Right renal cortex interstitium (tissue), 3 donors: ENCODE measurements at places on chromosomes 16 and 17. TPM values are rescaled to one million over a fixed set of nuclear protein-coding genes. Genes with fewer than 3 reads are reported as not detected.

GRCh38 chr16:64983963-64984362 is 137.9 kb downstream of the CDH11 start:
- peak; percentile 14 for DNase-seq

- no peak for DNase-seq
Measured at GRCh38 chr16:27232061-27232900, 29.0 kb downstream of the KDM8 start.

DNA sequence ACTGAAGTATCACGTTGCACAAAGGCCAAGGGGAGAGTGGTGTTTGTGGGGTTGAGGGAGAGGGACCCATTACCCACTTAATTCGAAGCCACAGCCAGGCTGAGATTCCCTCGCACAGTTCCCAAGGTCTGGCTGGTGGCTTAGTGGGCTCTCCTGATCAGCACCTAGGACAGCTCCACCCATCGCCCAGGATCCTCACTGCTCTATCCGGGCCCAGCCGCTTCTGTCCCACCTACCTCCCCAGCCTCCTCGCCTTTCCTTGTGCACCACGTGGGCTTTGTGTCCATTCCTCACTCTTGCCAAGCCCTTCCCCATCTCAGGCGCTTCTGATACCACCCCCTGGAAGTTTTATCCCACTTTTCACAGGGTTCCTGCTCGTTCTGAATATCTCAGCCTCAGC is 163.5 kb downstream of the CCT6B start:
- peak; percentile 38 for DNase-seq

Gene YBX2
- polyA plus RNA-seq: 2.8 TPM

GRCh38 chr16:51154271-51155171 is 3.5 kb upstream of the SALL1 start:
- DNase-seq: no peak

Gene MPHOSPH6
- 49.6 TPM for polyA plus RNA-seq

Gene RPL19
- 2,002 TPM for polyA plus RNA-seq

DNA sequence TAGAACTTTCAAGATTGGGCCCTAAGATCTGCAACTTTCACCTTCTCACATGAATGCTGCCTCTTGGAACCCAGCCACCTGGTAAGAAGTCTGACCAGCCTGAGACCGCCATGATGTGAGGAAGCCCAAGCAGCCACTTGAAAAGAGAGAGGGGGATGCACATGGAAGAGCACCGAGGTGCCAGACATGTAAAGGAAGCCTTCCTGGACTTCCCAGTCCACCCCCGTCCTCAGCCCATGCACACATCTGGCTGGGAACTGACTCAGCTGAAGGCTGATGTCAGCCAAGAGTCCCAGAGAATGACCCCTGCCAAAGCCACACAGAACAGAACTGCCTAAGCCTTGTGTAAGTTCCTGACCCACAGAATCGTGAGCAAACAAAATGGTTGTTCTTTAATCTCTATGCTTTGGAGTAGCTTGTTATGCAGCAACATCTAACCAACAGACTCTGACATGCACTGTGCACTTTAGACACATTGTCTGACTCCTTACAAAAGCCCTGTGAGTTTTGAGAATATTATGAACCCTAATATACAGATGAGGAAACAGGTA is 86.7 kb downstream of the RMI2 start:
- DNase-seq: no peak

Gene PGAP6
- polyA plus RNA-seq: 66.1 TPM

DNA sequence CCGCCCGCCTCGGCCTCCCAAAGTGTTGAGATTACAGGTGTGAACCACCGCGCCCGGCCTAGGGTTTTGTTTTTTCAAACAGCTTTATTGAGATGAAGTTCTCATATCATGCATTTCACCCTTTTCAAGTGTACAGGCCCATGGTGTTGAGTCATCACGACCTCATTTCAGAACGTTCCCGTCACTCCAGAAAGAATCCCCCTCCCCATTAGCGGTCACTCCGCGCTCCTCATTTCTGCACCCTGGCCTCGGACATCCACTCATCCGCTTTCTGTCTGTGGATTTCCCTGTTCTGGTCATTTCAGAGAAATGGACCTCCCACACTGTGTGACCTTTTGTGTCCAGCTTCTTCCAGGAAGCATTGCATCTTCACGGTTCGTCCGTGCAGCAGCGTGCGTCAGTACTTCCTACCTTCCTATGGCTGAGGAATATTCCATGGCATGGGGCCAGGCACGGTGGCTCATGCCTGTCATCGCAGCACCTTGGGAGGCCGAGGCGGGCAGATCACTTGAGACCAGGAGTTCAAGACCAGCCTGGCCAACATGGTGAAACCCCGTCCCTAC is 135.2 kb upstream of the GSE1 start:
- no peak for DNase-seq

Gene HBA1
- 589 TPM for polyA plus RNA-seq

Gene CES5A
- polyA plus RNA-seq: not detected

Gene MMD
- polyA plus RNA-seq: 24.6 TPM

Gene TBC1D3I
- not detected for polyA plus RNA-seq

Gene SLC22A31
- polyA plus RNA-seq: 0.37 TPM

GRCh38 chr17:19486351-19487023 is 47.2 kb upstream of the SLC47A1 start:
- no peak for DNase-seq

GRCh38 chr16:31438414-31438813 is 4.2 kb downstream of the ZNF843 start:
- no peak for DNase-seq

GRCh38 chr16:81006813-81007695 is at the start of the genes CENPN and CMC2:
Gene CENPN (plus strand): TSS chr16:81007214. CDS start chr16:81011940, 4,726 bp downstream.
Gene CMC2 (minus strand): TSS chr16:81006885. CDS start chr16:80997394, 9,491 bp downstream.
- peak; percentile 99 for DNase-seq

DNA sequence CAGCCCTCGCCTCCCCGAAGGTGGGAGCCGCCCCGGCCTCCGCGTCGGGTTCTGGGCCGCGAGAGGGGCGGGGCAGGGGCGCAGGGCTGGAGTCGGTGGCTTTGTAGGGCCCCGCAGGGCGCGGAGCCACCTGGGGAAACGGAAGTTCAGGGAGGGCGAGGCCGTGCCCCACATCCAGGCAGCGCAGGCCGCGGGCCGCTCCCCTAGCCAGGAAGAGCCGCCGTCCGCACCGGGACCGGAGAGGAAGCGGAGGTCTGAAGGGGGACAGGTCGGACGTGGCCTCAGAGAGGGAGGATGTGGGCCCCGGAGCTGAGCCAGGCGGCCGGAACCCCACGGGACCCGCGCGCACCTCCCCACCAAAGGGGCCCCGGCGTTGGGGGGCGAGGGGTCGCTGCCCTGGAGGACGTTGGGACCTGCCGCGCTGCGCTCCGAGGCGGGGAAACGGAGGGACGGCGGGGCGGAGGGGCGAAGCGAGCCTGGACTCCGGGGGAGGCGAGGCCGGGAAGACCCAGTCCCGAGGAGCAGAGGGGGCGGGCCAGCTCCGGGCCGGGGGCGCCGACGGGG is 482 bp upstream of the SLC16A3 start:
- no peak for DNase-seq

DNA sequence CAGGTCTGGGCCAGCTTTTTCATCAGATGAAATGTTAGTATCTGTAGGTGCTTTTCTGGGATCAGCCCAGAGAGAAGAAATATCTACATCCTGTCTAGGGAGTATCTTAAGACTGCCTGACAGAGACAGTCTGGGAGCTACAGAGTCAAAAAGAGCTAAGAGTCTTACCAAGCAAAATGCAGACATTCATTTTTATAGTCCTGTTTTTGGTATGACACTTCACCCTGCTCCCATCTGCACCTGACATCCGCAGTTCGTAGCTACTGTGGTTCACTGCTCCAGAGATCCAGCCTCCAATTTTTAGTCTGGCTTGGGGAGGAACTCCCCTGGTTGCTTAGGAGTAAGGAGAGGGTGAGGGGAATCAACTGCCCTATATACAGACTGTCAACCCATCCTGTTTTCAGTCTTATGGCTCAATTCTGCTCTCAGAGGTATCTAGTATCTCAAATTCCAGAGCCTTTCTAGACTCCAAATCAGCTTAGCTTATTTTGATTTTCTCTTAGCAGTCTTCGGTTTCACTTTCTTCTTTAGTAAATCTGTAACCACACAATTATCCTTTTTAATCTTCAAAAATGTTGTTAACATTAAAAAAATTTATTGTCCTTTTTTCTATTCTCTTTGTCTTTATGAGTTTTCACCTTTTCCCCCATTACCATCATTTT is 97.8 kb downstream of the TMEM100 start:
- DNase-seq: no peak

GRCh38 chr17:44529864-44530263 is 26.7 kb upstream of the GPATCH8 start:
- no peak for DNase-seq

- no peak for DNase-seq
Measured at GRCh38 chr16:49947907-49948678, 76.9 kb upstream of the CNEP1R1 start.

- DNase-seq: no peak
Measured at GRCh38 chr17:37082311-37082860, 133.6 kb downstream of the AATF start.
